ENCODE measurements at places on chromosomes 4 and X. TPM values are rescaled to one million over a fixed set of nuclear protein-coding genes. Genes with fewer than 3 reads are reported as not detected.

DNA sequence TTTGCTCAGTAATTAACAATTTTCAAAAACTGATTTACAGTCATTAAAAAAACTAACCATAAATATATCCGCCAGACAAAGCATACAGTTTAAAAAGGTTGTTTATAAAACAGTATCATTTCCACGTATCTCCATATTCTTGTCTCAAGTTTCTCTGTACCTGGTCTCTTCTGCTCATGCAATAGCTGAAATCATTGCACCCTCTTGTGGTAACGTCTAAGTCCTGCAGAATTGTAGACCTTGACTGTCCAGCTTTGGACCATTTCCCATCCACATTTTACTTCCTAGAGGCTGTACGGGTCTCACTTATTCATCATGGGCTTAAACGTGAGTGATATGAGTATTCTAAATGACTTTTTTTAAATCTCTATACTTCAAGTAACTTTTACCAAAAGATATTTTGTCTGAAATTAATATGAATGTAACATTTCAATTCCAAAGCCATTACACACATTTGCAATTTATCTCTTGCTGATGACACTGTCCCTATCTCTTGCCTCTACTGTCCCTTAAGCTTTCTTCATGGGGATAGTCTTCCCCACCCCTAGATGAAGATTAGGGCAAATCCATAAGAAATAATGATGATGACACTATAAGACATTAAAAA, 118.5 kb downstream of the BTC start:
- peak; percentile 65 for DNase-seq

DNA sequence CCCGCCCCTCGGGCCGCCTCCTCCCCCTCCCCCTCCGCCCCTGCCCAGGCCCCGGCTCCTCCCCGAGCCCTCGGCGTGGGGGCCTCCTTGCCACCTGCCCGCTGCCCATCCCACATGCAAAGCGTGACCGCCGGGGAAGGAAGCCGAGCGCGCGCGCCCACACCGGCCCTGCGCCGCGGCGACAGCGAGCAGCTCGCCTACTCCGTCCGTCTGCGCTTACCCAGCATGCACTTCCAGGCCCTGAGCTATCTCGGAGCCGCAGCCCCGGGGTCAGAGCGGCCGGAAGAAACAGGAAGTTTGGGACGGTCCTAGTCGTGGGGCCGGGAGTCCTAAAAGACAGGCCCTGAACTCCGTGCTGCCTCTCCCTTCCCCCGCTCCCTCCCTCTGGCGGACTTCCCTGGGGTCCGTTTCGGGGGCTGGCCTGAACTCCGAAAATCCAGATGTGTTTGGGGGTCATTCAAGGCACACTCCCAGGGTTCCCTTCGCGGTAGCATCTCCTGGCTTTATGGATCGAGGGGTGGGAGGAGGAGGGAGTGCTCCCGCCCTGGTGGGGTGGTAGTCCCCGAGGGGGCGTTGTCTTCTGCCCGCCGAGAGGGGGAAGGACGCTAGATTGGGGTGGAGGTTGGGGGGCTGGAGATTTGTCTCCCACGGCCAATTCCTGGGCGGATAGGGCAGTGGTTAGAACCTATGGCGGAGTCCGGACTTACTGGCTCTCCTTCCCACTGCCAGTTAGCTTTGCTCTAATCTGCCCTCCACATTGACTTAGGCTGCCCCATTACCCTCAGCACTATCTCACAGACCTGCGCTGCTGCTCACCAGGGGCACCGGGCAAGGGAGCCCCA, 25.0 kb upstream of the BCORL1 start:
- DNase-seq, result peak; percentile 6

- DNase-seq, result no peak
Observed at GRCh38 chr4:102478186-102478585, 23.0 kb upstream of the NFKB1 start.

DNA sequence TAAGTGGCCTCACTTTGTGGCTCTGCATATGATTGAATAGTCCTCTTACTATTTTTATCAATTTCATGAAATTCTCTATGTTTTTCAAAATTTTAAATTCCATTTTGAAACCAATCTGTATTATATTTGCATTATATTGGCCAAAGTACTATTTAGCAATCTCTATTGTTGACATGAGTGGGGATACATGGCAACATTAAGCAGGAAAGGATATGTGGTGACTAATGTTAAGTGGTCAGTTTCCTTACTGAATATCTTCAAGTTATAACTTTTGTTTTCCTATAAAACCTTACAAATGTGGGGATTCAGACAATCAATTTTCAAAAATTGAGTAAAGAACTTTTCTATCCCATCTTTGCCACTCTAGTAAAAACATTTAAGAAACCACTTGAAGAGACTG, 10.2 kb downstream of the BBS7 start:
- DNase-seq, result no peak

GRCh38 chrX:152601848-152602616, 35.7 kb upstream of the GABRQ start:
- no peak for DNase-seq

- no peak for DNase-seq
Observed at GRCh38 chr4:6929339-6929811, 19.7 kb downstream of the TBC1D14 start.

DNA sequence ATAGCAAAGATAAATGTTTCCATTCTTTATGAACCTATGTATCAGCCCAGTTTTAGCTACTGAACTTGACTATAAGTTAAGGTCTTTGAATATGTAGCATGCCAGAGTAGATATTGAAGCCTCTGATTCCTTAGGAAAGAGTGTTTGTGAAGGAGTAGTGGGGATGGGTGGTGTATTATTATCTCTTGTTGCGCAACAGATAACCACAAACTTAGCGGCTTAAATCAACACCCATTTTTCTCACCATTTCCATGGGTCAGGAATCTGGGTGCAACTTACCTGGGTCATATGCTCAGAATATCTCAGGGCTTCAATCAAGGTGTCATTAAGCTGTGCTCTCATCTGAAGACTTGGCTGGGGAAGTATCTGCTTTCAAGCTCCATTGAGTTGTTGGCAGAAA, 251.4 kb upstream of the PUDP start:
- DNase-seq, result no peak

DNA sequence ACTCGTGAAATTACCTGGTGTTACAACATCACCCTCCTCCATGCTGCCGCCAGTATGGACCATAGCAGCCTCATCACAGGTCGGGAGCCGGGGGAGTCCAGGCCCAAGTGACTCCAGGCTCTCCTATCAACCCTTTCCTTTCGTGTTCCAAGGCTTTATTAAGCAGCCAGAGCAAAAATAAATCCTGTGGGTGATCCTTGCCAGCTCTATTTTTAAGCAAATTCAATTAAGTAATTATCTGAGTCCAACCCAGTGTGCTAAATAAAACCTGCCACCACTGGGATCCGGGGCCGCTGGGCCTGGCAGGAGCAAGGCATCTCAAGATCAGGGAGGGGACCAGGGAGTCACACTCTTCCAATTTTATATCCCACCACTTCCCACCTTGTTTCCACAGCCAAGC, 80.7 kb upstream of the PRPS1 start:
- no peak for DNase-seq

DNA sequence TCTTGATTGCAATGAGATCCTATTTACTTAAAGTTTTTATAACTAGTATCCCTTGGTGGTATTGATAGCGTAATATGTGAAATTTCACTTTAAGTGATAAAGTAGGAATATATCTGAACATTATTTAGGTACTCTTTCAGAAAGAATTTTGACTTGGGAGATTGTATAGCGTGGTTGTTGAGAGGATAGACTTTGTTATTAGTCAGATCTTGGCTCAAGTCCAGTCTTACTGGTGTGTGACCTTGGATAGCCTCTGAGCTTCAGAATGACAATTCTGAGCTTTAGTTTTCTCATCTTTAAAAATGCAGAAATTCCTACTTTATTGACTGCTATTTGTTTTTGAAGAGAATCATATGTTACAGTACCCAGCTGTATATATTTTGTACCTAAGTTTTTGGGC, 32.6 kb downstream of the DCK start:
- peak; percentile 84 for DNase-seq

DNA sequence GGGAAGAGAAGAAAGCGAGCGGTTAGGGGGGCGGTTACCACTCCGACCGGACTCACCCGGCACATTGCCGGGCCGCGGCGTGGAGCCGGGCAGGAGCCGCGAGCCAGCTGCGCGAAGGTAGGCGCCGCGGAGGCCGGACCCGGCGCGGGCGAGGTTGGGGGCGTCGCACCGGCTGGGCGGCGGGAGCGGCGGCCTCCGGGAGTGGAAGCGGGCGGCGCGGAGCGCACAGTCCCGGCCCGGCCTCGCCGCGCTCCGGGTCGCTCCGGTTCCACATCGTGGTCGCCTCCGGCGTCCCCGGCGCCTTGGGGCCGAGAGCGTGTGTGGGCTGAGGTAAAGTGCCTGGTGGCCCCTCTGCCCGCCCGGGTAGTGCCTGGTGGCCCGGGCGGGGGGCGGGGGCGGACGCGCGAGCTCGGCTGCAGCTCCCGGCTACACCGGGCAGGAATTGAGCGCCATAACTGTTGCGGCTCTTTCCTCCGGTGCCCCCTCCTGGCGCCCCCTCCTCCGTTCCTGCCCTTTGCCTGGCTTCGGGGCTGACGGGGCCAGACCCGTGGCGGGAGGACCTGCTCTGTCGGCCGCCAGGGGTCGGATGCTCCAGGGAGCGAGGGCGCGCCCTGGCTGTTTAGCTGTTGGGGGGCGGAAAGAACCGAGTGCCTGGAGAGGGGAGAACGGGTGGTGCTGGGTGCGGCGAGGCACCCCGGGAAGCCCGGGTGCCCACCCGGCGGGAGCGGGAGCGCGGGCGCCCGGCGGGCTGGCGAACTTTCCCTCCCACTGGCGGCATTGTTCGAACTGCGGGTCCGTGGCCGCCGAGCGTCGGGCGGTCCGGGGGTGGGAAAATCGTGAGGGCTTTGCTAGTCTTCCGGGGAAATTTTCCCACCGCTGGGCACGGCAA, 626 bp downstream of the JADE3 start:
- DNase-seq, result peak; percentile 4

DNA sequence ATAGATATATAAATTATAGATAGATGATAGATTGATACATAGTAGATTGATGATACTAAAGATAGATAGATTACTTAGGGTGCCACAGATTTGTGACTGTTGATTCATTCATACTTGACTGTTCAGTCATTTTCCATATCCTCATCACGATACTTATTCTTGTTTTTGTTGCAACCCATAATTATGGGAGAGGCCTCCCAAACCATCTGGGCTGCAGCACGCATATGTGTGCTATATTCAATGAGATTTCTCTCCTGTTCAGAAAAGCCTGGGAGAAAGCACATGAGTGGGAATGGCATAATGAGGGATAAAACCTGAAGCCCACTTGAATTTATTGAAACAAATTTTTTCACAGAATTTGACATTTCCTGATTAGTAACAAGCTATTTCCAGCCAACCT, 346.4 kb upstream of the PRKX start:
- no peak for DNase-seq

GRCh38 chr4:39045827-39046221, 13.6 kb upstream of the TMEM156 start:
- no peak for DNase-seq

- DNase-seq, result no peak
Observed at GRCh38 chrX:112779139-112779538, 61.5 kb downstream of the AMOT start.

- DNase-seq, result no peak
Observed at GRCh38 chr4:151471728-151472127, 62.8 kb downstream of the FHIP1A start.

DNA sequence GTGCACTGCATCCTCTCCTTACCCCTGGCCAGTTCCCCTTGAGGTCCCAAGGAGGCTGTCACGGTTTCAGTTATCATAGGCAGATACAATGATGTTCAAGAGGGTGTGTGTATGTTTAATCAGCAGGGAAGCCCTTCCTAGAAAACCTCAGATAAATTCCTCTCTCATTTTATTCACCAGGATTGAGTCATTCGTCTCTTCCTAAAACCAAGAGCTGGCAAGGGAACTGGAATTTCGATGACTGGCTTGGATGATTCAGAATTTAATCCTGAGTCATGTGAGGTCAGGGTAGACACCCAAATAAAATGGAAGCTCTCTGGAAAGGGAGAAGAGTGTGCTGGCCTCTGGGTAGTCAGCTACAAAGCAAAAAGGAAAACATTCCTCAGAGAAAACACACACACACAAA, 106.2 kb upstream of the RAPGEF2 start:
- DNase-seq, result peak; percentile 97

- DNase-seq, result no peak
Observed at GRCh38 chr4:120750152-120750525, 172.4 kb downstream of the PRDM5 start.

GRCh38 chrX:39966176-39966575, 131.6 kb downstream of the BCOR start:
- DNase-seq, result no peak

DNA sequence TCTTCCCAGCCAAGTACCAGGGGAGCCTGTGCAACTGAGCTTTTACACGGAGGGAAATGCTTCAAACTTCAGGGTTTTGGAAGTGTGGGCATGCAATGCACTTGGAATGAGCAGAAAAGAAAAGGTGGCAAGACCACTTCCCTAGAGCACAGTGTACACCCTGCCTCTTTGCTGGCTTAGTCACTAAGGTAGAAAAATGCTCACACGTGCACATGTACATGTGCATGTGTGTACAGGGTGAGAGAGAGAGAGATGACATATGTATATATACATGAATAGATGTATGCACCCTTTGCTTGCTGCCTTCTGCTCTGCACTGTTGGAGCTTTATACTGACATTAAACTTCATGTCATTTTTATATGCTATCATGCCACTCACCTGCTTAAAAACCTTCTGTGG, 7.9 kb upstream of the KLF3 start:
- no peak for DNase-seq

DNA sequence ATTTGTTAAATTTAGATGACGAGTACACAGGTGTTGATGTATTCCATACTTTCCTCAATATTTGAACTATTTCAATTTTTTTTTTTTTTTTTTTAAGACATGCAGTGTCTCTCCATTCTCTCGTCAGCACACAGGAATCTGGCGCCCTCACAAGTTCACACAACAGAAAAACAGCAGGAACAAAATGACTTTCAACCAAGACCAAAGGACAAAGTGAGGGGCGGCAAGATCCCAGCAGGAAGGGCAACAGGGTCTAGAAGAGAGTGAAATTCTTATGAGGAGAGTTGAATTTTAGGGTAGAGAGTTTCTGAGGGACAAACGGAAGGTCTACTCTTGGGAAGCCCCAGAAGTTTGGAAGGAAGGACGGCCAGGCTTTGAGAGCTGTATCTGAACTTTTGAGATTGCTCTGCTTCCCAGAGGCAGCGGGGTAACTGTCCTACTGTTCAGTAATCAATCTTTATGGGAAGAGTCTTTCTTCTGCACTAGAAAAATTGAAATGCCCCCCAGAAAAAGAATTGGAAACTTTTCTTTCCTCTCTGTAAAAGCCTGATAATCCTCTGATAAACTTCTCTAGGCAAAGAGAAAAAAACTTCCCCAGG, 760.2 kb downstream of the RAB28 start:
- DNase-seq, result no peak

- no peak for DNase-seq
Observed at GRCh38 chr4:18975916-18976808, 954.6 kb upstream of the LCORL start.

GRCh38 chr4:154928640-154929257, 147.7 kb downstream of the RBM46 start:
- DNase-seq, result peak; percentile 25

The CT45A1 gene
- total RNA-seq, result not detected

The ATOH1 gene
- not detected for total RNA-seq

The GAGE13 gene
- not detected for total RNA-seq

The CSN1S1 gene
- total RNA-seq, result not detected

The RAB33A gene
- total RNA-seq, result 0.39 TPM

The NHSL2 gene
- 0.87 TPM for total RNA-seq

The GAB3 gene
- total RNA-seq, result 0.05 TPM

The SPIN2B gene
- total RNA-seq, result 10.3 TPM

The SPANXA2 gene
- total RNA-seq, result 0.64 TPM

The COX7B gene
- 226 TPM for total RNA-seq
